ENCODE measurements at places on chromosomes 6 and 20.

DNA sequence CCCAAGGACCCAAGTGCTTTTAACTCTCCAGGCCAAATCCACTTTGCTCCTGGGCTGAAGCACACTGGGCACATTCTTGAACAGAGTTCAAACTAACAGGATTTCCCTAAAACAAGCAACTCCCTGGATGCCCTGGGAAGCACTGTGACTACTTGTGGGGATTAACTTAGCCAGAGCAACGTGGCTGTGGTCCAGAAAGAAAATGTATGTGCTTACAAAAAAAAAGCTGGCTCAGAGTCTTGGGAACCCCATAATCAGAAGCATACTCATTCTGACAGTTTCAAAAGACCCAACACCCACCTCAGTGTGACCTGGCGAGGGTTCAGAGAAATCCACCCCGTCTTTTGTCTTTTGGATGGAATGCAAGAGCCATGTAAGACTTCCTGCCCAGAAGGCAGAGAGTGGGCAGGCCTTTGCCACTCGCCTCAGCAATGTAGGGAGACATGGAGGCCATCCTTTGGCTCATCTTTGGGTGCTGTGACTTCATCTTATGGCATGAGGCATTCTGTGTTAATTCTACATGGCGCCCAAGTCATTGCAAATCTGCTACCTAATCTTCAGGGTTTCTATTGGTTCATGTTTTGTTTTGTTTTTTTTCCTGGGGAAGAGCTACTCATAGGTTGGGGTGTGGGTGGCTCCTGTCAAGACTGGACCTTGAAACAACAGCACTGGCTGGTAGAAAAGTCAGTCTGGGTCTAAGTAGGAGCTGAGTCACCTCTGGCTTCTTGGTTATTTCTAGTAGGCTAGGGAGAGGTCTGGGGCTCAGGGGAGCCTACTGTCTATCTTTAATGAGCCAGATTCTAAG, 248.6 kb upstream of the SUPT3H start:
- no peak for DNase-seq
- H3K27me3 ChIP-seq: peaks cover 3% of the 10 kb centered on the region
- H3K4me3 ChIP-seq: no peak overlapping the region
- no peaks in the 10 kb centered on the region for H3K4me1 ChIP-seq
- no peaks in the 10 kb centered on the region for H3K36me3 ChIP-seq
- H3K27ac ChIP-seq: no peak overlapping the region

DNA sequence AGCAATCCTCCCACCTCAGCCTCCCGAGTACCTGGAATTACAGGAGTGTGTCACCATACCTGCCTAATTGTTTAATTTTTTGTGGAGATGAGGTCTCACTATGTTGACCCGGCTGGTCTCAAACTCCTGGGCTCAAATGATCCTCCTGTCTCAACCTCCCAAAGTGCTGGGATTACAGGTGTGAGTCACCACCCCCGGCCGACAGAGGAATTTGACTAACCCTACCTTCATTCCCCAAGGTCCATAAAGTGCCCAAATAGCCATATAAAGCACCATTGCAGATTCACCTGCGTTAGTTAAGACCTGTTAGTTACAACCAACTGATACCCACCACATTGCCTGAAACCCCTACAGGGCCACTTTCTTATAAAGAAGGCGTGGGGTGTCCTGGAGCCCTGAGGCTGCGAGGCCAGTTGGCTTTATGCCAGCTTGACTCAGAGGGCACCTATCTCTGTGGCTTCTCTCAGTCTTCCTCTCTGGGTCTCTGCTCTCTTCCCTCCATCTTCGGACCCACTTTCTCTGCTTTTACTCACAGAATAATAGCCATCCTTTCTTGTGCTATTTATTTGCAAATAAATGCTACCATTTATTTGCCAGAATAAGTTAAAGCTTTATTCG, 65.6 kb downstream of the SLC2A10 start:
- no peak overlapping the region for H3K27ac ChIP-seq
- no peak overlapping the region for H3K4me3 ChIP-seq

DNA sequence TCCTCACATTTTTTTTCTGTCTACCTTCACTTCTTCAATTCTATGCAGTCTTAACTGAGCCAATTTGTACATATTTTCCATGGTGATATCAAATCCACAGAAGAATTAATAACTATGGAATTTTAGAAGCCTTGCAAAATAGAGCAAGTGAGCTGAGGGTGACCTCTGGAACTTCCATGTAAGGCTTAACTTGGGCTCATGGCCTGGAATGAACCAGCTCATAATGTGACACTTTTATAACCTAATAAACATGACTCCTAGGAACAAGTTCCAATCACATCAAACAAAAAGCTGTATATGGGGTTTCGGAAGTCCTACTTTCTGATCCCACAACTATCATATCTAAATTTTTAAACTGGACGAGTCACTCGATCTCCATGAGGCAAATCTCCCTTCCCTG, 232.4 kb downstream of the FOXA2 start:
- no peaks in the 10 kb centered on the region for H3K27me3 ChIP-seq
- H3K27ac ChIP-seq: no peak overlapping the region
- DNase-seq: no peak
- H3K4me3 ChIP-seq: no peak overlapping the region
- no peaks in the 10 kb centered on the region for H3K4me1 ChIP-seq
- H3K36me3 ChIP-seq: no peaks in the 10 kb centered on the region

GRCh38 chr20:62860391-62860923, 1.2 kb downstream of the TCFL5 start:
- no peak for DNase-seq
- H3K27me3 ChIP-seq: peaks cover 18% of the 10 kb centered on the region
- H3K4me1 ChIP-seq: peaks cover 38% of the 10 kb centered on the region
- H3K36me3 ChIP-seq: peaks cover 20% of the 10 kb centered on the region
- peak overlapping the region; percentile 94 for H3K4me3 ChIP-seq
- H3K27ac ChIP-seq: peak overlapping the region; percentile 67

DNA sequence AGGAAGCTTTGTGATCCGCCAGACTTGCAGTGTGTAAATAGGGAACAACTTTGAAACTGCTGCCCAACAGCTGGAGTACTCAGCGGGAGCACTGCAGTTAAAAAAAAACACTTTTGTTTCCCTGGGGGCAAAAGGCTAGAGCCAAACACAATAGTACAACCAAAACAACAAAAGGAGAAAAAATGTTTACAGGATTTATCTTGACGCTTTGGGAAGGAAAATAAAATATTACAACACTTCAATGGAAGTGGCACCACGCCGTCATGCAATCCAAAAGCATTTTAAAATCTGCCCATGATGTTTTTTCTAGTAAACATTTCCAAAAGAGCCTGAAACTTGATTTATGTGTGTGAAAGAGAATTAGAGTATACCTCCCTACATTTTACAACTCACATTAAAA, 26.0 kb downstream of the PTPRK start:
- no peaks in the 10 kb centered on the region for H3K36me3 ChIP-seq
- H3K27ac ChIP-seq: peak overlapping the region; percentile 72
- H3K27me3 ChIP-seq: peaks cover 3% of the 10 kb centered on the region
- DNase-seq: no peak
- no peak overlapping the region for H3K4me3 ChIP-seq

DNA sequence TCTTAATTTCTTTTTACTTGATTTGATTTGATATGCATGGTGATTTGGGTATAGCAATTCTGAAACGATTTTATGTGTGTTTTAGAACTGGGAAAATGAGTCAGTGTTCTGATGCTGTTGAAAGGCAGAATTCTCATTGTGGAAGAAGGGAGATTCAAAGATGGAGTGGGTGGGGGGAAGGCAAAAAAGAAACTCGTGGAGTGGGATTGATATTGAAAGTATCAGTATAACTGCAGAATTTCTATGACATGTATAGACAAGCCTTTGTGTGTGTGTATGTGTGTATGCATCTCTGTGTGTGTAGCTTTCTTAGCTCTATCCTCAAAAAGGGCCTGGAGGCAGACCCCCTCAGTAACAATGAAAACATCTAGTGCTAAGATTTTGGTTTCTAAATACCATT, 184.3 kb upstream of the OLIG3 start:
- no peaks in the 10 kb centered on the region for H3K36me3 ChIP-seq
- H3K27me3 ChIP-seq: peaks cover 1% of the 10 kb centered on the region
- H3K4me1 ChIP-seq: peaks cover 2% of the 10 kb centered on the region
- no peak overlapping the region for H3K27ac ChIP-seq
- no peak overlapping the region for H3K4me3 ChIP-seq
- DNase-seq: no peak

- H3K4me3 ChIP-seq: no peak overlapping the region
- no peaks in the 10 kb centered on the region for H3K4me1 ChIP-seq
Measured at GRCh38 chr20:54228841-54229240, 21.0 kb downstream of the PFDN4 start.

- H3K27ac ChIP-seq: no peak overlapping the region
- H3K4me3 ChIP-seq: no peak overlapping the region
- peaks cover 7% of the 10 kb centered on the region for H3K4me1 ChIP-seq
- DNase-seq: no peak
Measured at GRCh38 chr6:1739680-1740079, 130.0 kb downstream of the FOXC1 start.

DNA sequence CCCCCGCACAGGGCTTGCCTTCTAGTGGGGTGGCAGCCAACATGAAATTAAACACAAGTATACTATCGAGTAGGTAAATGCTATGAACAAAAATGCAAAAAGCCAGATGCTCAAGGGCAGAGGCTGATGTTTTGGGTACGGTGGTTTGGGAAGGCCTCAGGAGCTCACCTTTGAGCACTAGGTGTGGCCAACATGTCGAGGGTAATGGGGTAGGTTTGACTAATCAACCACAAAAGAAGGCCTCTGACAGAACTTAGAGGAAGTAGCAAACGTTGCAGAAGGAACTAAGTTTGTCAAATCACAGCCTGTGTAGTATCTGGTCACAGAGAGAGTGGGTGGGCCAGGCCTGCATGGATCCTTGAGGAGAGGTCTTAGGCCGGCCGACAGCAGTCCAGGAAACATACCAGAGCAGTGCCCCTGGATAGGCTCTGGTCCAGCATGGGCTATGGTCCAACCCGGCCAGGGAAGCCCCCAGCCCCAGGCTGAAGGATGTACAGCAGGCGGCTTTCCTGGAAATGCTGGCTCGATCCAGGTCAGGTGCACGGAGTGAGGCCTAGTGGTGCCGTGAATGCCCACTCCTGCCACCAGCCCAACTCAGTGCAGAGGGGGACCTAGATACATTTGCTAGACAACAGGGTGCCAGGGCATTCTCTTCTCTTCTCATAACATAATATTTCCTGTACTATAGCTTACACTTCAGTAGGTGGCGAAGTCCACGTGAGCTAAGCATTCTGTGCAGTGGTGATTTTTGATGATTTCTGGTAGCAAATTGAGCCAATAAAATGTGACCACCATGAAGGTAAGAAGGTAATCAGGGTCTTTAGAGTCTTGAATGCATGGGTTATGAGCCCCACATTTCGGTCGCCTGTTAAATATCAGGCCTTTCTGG, 56.3 kb upstream of the CD93 start:
- no peaks in the 10 kb centered on the region for H3K36me3 ChIP-seq
- no peak overlapping the region for H3K4me3 ChIP-seq
- H3K27ac ChIP-seq: no peak overlapping the region
- DNase-seq: no peak
- H3K27me3 ChIP-seq: peaks cover 4% of the 10 kb centered on the region

- H3K36me3 ChIP-seq: no peaks in the 10 kb centered on the region
- H3K4me3 ChIP-seq: no peak overlapping the region
- peaks cover 1% of the 10 kb centered on the region for H3K27me3 ChIP-seq
Measured at GRCh38 chr6:7449018-7449417, 59.4 kb downstream of the RIOK1 start.

DNA sequence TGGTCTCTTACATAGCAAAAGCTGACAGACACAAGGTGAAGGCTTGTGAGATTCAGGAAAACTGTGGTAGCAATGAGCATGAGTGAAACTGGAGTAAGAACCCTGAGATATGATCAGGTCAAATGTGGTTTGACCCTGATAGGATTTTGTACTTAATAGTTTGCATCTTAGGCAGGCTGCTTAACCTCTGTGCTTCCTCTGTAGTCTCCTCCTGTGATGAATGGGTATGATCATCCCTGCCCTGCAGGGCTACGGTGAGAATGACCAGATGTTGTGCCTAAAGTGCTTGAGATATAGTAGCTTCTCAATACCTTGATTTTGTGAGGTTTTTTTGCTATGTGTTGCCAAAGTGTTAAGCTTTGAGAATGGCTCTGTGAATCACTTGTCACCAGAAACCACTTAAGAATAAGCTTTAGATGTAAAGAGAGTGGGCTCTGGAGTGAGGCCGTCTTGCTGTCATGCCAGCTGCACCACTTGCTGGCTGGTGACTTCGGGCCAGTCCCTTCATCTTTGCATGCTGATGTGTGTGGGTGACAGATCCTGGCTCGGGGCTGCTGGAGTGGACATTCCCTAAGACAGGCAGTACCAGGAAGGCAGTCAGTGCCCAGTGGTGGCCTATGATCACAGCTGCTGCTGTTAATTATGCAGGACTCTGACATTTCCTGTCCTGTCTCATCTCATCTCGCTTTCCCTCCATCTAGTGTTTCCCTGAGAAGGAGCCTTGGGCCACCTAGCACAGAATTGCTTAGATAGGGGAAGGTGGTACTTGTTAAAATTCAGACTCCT, 254.7 kb downstream of the NFATC2 start:
- peaks cover 2% of the 10 kb centered on the region for H3K4me1 ChIP-seq
- no peak overlapping the region for H3K4me3 ChIP-seq
- peaks cover 3% of the 10 kb centered on the region for H3K36me3 ChIP-seq
- H3K27ac ChIP-seq: no peak overlapping the region
- DNase-seq: no peak

- no peak overlapping the region for H3K27ac ChIP-seq
- no peak for DNase-seq
- H3K27me3 ChIP-seq: no peaks in the 10 kb centered on the region
Measured at GRCh38 chr6:2658788-2659187, 91.9 kb downstream of the MYLK4 start.

GRCh38 chr20:14142964-14143627, 147.8 kb downstream of the MACROD2 start:
- no peak overlapping the region for H3K4me3 ChIP-seq
- no peaks in the 10 kb centered on the region for H3K4me1 ChIP-seq
- no peak overlapping the region for H3K27ac ChIP-seq
- no peaks in the 10 kb centered on the region for H3K36me3 ChIP-seq
- DNase-seq: no peak
